ENCODE measurements at places on chromosomes 16 and 17.

DNA sequence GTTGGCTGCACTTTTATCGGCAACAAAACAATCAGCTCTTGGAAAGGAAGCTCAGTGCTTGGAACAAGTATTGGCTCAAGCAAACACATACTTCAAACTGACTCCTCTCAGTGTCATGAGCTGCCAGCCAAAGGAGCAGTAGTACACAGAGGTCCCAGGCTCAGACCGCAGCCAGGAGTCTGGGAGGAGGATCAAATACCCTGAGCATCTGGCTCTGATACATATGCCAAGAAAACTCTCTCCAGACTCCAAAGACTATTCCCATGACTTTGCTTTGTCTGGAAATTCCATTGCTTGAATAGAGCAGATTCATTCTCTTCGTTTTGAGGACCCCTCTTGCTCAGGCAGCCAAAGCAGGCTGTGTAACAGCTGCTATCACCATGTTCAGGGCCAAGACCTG, 501.6 kb upstream of the PSMD7 start:
- no peak overlapping the region for H3K4me3 ChIP-seq
- no peaks in the 10 kb centered on the region for H3K36me3 ChIP-seq
- no peak for DNase-seq
- no peaks in the 10 kb centered on the region for H3K4me1 ChIP-seq
- H3K27ac ChIP-seq = no peak overlapping the region

- no peak overlapping the region for H3K27ac ChIP-seq
- DNase-seq = no peak
- H3K36me3 ChIP-seq = no peaks in the 10 kb centered on the region
- H3K4me1 ChIP-seq = no peaks in the 10 kb centered on the region
- no peaks in the 10 kb centered on the region for H3K27me3 ChIP-seq
- H3K4me3 ChIP-seq = no peak overlapping the region
Measured at GRCh38 chr17:296906-297690, 55.5 kb downstream of the RPH3AL start.

DNA sequence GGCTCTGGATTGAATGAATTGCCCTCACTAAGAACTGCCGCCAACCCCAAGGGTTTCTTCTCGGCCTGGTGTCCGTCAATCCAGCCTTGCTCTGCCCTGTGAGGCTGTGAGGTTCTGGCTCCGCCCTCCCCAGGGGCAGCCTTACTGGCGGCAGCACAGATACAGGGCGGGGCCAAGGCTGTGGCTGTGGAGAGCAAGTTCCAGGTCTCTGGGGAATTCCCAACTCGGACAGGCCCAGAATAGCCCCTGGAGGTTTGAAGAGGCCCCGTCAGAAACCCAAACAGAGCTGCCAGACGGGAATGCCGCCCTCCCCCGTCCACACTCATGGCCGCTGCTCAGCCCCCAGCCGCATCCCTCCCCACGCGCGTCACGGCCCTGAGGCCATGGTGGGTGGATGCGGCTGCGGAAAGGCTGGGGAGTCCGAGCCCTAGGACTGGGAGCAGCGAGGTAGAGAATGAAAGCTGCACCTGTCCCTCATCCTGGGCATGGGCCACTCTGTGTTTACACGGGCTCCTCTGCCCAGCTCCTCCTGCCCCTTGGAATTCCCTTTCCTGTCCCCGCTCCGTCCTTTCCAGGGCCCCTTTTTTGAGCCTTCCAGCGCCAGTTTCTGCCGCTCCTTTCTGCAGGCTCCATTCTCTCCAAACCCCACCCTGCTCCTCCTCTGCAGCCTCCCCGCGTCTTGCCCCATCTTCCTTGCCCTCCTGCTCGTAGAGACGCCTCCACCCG, 660 bp upstream of the PRRT2 start:
- peak overlapping the region; percentile 26 for H3K27ac ChIP-seq
- H3K4me1 ChIP-seq = peaks cover 34% of the 10 kb centered on the region
- DNase-seq = no peak
- peaks cover 15% of the 10 kb centered on the region for H3K27me3 ChIP-seq
- H3K36me3 ChIP-seq = peaks cover 9% of the 10 kb centered on the region
- H3K4me3 ChIP-seq = peak overlapping the region; percentile 23

GRCh38 chr17:31678431-31678830, 180.6 kb downstream of the COPRS start:
- no peaks in the 10 kb centered on the region for H3K36me3 ChIP-seq
- no peak for DNase-seq
- peaks cover 19% of the 10 kb centered on the region for H3K4me1 ChIP-seq
- no peak overlapping the region for H3K27ac ChIP-seq
- H3K27me3 ChIP-seq = no peaks in the 10 kb centered on the region
- no peak overlapping the region for H3K4me3 ChIP-seq

GRCh38 chr17:69088643-69089200, 28.0 kb upstream of the ABCA9 start:
- H3K4me3 ChIP-seq = no peak overlapping the region
- no peaks in the 10 kb centered on the region for H3K4me1 ChIP-seq
- DNase-seq = no peak
- H3K36me3 ChIP-seq = no peaks in the 10 kb centered on the region
- H3K27ac ChIP-seq = no peak overlapping the region

DNA sequence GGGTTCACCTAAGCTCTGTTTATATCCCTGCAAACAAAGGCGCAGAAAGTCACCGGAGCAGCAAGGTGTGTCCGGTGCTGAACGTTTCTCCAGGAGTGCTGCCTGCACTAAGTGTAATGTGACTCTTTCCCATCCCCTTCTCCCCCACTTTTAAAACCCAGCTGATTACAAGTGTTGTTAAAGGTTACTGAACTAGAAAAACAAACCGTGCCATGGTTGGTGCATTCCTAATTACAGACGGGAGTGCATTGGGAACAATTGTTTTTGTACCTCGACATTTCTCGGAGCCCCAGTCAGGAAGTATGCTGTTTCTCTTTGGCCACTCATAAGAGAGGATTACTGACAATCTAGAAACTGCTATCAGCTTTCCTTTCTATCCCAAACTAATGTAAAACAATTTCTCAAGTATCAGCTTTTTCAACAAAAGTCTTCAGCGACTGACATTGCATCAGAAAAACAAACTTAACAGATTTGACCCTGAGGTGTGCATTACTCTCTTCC, 441.0 kb upstream of the SALL1 start:
- no peak for DNase-seq
- H3K4me1 ChIP-seq = peaks cover 5% of the 10 kb centered on the region
- no peaks in the 10 kb centered on the region for H3K27me3 ChIP-seq
- H3K4me3 ChIP-seq = no peak overlapping the region

GRCh38 chr16:88731699-88732098, 25.4 kb downstream of the CTU2 start:
- H3K4me1 ChIP-seq = no peaks in the 10 kb centered on the region
- H3K36me3 ChIP-seq = peaks cover 43% of the 10 kb centered on the region
- no peak overlapping the region for H3K27ac ChIP-seq
- no peak for DNase-seq
- no peak overlapping the region for H3K4me3 ChIP-seq

DNA sequence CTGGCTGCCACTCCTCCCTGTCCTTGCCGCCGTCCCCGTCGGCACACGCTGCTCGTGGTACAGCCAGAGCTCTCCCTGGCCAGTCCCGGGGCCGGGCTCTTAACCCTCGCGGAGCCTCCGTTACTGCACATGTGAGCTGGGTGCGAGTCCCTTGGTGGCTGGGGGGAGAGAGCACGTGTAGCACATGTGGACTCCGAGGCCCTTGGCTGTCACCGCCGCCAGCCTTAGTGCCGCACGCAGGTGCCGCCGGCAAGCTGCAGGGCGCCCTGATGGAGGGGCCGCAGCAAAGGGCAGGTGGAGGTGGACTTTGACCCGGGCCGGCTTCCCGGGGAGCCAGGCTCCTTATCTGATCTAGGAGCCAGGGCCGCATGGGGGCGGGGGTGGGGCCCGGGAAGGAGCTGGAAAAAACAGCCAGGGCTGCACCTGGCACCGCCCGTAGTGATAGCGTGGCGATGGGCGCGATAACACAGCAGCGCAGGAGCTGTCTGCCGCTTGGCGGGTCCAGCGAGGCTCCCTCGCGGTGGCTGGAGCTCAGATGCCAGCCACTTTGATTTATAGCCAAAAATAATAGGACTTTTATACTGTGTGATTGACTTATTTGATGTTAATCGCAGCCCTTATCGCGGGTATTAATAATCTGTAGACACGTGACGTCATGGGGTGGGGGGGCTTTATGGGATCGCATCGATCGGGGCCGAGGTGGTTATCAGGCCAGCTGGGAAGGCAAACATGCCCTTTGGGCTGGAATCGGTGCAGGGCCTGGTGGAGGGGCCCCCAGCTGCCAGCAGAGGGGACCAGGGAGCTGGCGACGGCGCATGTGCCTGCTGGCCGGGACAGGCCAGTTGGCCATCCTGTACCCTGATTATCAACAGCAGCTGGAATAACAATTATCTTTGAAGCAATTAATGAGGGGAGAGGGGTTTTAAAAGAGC, 35.1 kb downstream of the ZFPM1 start:
- DNase-seq = no peak
- no peaks in the 10 kb centered on the region for H3K27me3 ChIP-seq
- H3K4me1 ChIP-seq = no peaks in the 10 kb centered on the region
- H3K36me3 ChIP-seq = no peaks in the 10 kb centered on the region

- no peaks in the 10 kb centered on the region for H3K36me3 ChIP-seq
- H3K27me3 ChIP-seq = no peaks in the 10 kb centered on the region
- no peak overlapping the region for H3K27ac ChIP-seq
- no peak overlapping the region for H3K4me3 ChIP-seq
Measured at GRCh38 chr16:27969574-27969973, 93.9 kb downstream of the GSG1L start.

GRCh38 chr17:32964541-32964940, 27.1 kb upstream of the SPACA3 start:
- H3K36me3 ChIP-seq = no peaks in the 10 kb centered on the region
- H3K27me3 ChIP-seq = peaks cover 5% of the 10 kb centered on the region
- DNase-seq = no peak
- no peak overlapping the region for H3K4me3 ChIP-seq
- H3K27ac ChIP-seq = no peak overlapping the region
- H3K4me1 ChIP-seq = no peaks in the 10 kb centered on the region

GRCh38 chr17:82668631-82669099, 20.4 kb upstream of the WDR45B start:
- H3K4me1 ChIP-seq = peaks cover 2% of the 10 kb centered on the region
- no peak overlapping the region for H3K4me3 ChIP-seq
- H3K36me3 ChIP-seq = no peaks in the 10 kb centered on the region
- DNase-seq = no peak

- H3K27ac ChIP-seq = no peak overlapping the region
- no peak overlapping the region for H3K4me3 ChIP-seq
- no peak for DNase-seq
- no peaks in the 10 kb centered on the region for H3K27me3 ChIP-seq
- no peaks in the 10 kb centered on the region for H3K4me1 ChIP-seq
Measured at GRCh38 chr16:12480286-12480685, 323.4 kb downstream of the CPPED1 start.

- no peaks in the 10 kb centered on the region for H3K27me3 ChIP-seq
- no peaks in the 10 kb centered on the region for H3K4me1 ChIP-seq
- DNase-seq = no peak
Measured at GRCh38 chr17:80323982-80324381, 63.3 kb downstream of the RNF213 start.

- no peaks in the 10 kb centered on the region for H3K4me1 ChIP-seq
- no peak overlapping the region for H3K27ac ChIP-seq
- H3K27me3 ChIP-seq = no peaks in the 10 kb centered on the region
- H3K36me3 ChIP-seq = no peaks in the 10 kb centered on the region
- no peak overlapping the region for H3K4me3 ChIP-seq
- DNase-seq = no peak
Measured at GRCh38 chr17:1170739-1171138, 9.0 kb downstream of the ABR start.

DNA sequence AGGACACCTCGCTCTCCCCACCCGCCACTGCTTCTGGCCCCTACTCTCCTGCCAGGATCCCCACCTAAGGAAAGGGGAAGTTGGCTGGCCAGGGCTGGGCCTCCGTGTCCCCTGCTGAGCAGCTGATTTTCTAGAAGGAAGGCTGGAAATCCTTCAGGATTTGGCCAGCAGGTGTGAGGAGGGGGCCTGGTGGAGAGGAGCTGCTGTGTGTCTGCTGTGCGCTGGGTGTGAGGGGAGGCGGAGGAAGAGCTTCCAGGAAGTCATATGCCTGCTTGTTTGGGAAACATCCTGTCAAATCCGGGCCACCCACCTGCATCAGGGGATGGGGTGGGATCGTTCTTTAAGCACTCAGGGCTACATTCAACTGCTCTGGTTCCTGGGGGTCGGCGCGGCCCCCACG, 28.6 kb downstream of the TPSG1 start:
- H3K27ac ChIP-seq = no peak overlapping the region
- H3K36me3 ChIP-seq = no peaks in the 10 kb centered on the region
- H3K4me3 ChIP-seq = no peak overlapping the region
- DNase-seq = no peak
- H3K27me3 ChIP-seq = no peaks in the 10 kb centered on the region

DNA sequence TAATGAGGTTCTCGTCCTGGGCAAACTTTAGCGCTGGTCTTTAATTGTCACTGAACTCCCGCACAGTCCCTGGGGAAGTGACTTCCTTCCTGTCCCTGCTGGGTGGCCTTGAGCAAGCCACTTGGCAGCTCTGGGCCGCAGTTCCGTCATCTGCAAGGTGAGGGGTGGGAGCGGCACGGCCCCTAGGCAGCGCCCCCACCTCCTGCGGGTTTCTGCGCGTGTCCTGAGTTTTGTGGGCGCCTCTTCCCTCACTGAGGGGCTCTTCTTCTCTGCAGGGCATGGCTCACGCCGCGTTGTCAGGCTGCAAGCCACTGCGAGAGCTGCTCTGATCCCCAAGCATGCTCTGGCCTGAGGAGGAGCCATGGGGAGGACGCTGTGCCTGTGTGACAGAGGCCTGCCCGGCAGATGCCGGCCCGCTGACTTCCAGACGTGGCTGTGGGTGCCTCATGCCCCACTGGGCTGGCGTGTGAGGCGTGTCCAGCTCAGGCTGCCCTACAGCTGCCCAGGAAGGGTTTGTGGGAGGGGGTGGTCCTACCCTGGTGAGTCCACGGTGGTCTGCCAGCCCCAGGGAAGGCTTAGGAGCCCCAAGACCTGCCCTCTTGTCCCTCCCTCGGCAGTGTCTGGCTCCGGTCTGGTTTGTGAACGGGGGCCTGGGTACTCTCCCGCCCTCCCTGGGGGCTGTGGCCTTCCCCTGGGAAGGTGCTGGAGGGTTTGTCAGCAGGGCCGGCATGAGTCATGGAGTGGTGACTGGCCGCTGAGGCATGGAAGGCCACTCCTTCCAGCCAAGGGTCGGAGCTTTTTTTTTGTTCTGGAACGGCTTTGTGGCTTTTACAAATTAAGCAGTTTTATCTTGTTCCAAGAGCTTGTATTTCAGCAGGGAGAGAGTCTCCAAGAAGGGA, 182.0 kb downstream of the SEC14L1 start:
- peaks cover 12% of the 10 kb centered on the region for H3K36me3 ChIP-seq
- DNase-seq = peak; percentile 71
- H3K27me3 ChIP-seq = no peaks in the 10 kb centered on the region
- H3K4me1 ChIP-seq = peaks cover 75% of the 10 kb centered on the region
- peak overlapping the region; percentile 95 for H3K27ac ChIP-seq

- no peak overlapping the region for H3K4me3 ChIP-seq
- H3K27ac ChIP-seq = no peak overlapping the region
- H3K4me1 ChIP-seq = no peaks in the 10 kb centered on the region
- no peaks in the 10 kb centered on the region for H3K27me3 ChIP-seq
Measured at GRCh38 chr17:66317629-66318028, 15.2 kb downstream of the PRKCA start.
